Cardiac fibroblast (primary cell): ENCODE measurements at places on chromosomes 7 and 10.

- DNase-seq, result no peak
Measured at GRCh38 chr10:117801691-117802090, 245.1 kb downstream of the RAB11FIP2 start.

DNA sequence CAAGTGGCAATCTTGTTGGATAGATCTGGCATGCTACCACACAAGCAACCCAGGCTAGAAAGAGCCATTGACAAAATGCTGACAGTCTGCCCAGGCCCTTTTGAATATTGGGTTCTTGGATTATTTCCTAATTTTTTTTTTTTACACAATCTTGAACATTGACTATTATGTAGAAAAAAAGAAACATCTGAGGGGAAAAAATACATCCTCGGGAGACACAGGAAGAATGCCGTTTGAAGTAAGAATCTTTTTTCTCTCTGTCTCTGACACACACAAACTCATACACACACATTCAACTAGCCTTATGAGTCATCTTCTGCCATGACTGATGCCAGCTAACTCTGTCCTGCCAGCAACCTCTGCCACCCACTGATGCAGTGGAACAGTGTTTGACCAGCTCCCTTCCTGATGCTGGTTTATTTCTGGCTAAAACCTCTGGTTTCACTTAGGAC lies 47.2 kb downstream of the SORBS1 start:
- peak; percentile 42 for DNase-seq

DNA sequence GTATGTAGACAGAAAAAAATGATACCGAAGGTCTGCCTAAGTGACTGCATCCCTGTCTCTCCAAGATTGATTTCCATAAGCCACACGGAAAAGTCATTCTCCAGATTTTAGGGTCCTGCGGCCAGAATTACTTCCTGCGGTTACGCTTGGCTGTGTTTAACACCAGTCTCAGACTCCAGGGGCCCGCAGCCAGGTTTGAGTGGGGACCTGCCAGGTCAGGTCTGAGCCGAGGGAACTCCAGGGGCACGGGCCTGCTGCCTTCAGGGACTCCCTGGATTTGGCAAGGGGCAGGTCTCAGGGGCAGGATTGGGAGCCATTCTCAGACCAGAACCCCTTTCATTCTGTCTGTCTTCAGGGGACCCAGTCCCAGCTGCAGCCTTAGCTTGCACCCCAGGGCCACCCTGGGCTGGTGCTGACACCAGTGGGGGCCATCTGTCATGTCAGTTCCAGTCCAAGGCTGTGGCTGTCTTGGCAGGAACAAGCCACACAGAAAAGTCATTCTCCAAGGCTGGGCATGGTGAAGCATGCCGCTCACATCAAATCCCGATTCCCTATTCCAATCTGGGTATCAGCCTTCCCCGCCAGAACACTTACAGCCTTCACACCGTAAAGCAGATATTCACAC lies 39.0 kb downstream of the TMEM120A start:
- DNase-seq, result no peak

DNA sequence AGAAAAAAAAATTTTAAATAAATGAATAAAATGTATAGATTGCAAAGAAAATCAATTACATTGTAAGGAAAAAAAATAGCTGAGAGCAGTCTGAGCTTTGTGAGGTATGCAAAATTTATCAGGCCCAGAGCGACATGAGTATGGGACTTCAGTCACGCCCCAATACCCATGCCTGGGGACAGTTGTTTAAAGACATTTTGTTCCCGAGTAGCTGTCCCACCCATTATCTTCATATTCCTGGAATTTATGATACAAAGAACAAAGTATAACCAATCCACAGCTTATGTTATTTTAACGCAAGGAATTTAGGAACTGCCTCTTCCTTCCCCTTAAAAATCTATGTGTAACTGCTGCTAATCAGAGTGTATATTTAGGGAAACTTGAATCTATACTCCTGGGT lies 1.6 kb upstream of the PON2 start:
- no peak for DNase-seq

DNA sequence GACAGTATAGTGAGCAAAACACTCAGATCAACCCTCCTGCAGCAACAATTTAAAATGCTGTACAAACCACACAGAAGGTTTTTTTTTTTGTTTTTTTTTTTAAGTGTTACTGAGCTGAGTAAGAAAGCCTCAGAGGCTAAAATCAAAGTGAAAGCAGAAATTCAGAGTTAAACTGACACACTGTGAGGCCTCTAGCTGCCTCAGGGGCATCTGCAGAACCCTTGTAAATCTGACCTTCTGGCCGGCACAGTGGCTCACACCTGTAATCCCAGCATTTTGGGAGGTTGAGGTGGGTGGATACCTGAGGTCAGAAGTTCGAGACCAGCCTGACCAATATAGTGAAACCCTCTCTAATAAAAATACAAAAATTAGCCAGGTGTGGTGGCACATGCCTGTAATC lies 7.4 kb upstream of the GNA12 start:
- no peak for DNase-seq

GRCh38 chr10:14959221-14960057 lies at the start of gene MEIG1:
TSS of gene MEIG1 (plus strand) at chr10:14959388. CDS start at chr10:14966469, 7,081 bp downstream.
- DNase-seq, result peak; percentile 95

GRCh38 chr7:34488766-34489165 lies 169.3 kb upstream of the NPSR1 start:
- no peak for DNase-seq

DNA sequence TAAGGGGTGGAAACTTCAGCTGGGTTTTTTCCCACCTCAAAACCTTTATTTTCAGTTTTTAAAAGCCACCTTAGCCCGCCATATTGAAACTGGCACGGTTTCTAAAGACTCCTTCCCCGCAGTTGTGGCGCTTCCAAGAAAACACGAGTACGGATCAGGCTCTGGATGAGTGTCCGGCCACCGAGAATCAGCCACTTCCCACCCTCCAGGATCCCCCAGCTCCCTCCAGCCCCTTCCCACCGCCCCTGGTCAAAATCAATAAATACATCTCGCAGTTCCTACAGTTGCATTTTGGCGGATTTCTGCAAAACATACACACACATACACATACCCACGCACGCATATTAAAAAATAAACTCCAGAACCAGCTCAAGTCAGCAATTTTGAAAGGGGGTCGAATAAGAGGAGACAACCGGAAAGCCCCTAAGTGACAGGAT lies 1.1 kb downstream of the SFMBT2 start:
- DNase-seq, result peak; percentile 25

DNA sequence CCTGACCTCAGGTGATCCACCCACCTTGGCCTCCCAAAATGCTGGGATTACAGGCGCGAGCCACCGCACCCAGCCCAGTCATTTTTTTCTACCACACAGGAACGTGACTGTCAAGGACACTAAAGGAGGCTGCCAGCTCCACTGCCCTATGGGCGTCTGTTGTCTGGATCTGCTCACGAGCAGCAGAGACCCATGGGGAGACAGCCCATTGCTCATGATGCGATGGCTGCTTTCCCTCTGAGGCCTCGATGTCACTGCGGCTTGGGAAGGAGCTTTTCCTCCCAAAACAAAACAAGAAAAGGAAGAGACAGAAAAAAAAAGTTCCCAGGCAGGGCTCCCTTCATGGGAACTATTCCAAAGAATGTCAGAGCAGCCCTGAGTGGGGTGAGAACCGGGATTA lies 70.5 kb downstream of the DENND2A start:
- no peak for DNase-seq

- DNase-seq, result no peak
Measured at GRCh38 chr7:115368998-115369397, 447.1 kb downstream of the MDFIC start.

GRCh38 chr10:95814011-95814727 lies 58.2 kb downstream of the ENTPD1 start:
- peak; percentile 94 for DNase-seq

- DNase-seq, result no peak
Measured at GRCh38 chr7:1223196-1223981, 9.3 kb upstream of the UNCX start.
